RWPE2 (cell line): ENCODE measurements at places on chromosomes 16 and 17.

DNA sequence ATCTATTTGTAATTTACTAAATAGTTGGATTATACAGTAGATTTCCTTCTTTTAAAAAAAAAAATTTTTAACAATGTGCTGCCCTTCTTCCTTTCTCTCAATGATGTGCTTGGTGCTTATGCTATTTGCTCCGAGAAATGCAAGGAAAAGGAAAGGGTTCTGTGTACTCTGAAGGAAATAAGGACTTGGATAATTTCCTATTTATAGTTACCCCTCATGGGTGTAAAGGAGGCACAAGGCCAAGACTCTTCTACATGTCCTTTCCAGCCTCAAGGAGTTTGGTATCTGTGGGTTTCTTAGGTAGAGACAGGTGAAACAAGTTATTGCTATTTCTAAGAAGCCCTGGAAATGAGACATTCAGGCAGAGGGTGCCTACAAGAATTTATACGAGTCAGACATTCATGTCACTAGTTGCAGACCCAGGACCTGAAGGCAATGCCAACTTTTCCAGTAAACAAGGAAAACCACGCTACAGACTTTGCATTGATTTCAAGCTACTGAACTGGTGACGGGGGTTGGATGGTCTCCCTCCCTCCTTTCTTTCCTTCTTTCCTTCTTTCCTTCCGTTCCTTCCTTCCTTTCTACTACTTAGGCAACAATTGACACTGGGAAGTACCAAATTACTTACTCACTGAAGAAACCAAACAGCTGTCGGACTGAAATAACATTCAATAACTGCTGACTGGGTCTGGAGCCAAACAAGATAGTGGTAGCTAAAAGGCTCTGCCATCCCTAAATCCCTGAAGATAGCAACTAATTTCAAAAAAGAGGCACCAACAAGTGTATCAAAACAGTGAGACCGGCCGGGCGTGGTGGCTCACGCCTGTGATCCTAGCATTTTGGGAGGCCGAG lies 33.8 kb upstream of the GHDC start:
- no peak for DNase-seq

GRCh38 chr16:85576944-85577343 lies 36.2 kb upstream of the GSE1 start:
- DNase-seq = no peak

GRCh38 chr16:12826559-12826958 lies 22.9 kb upstream of the CPPED1 start:
- no peak for DNase-seq

DNA sequence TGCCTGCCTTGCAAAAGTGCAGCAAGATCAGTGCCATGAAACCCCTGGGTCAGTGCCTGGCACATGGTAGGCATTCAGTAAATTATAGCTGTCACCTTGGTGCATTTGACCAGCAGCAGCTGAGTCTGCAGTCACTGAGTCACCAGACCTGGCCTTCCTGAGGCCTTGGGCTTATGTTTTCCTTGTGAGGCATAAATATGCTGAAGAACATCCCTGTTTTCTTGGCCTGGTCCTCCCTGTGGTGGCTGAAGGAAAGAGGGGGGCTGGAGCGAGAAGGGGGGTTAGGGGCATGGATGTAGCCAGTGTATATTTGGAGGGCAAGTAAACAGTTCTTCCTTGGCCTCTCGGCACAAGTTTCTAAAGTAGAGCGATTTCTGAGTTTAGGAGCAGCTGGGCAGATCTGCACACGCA lies 26.5 kb downstream of the EPN2 start:
- DNase-seq = no peak

GRCh38 chr17:68576137-68576536 lies 25.0 kb downstream of the FAM20A start:
- no peak for DNase-seq

GRCh38 chr16:74431516-74431915 lies 10.2 kb upstream of the CLEC18B start:
- DNase-seq = no peak

- no peak for DNase-seq
These were observed 111.7 kb upstream of the CDH5 start for GRCh38 chr16:66254751-66255150.

- DNase-seq = no peak
These were observed 132.3 kb upstream of the FAM20A start for GRCh38 chr17:68733241-68734176.

GRCh38 chr16:70470927-70471341 lies 16.5 kb downstream of the FCSK start:
- DNase-seq = no peak

DNA sequence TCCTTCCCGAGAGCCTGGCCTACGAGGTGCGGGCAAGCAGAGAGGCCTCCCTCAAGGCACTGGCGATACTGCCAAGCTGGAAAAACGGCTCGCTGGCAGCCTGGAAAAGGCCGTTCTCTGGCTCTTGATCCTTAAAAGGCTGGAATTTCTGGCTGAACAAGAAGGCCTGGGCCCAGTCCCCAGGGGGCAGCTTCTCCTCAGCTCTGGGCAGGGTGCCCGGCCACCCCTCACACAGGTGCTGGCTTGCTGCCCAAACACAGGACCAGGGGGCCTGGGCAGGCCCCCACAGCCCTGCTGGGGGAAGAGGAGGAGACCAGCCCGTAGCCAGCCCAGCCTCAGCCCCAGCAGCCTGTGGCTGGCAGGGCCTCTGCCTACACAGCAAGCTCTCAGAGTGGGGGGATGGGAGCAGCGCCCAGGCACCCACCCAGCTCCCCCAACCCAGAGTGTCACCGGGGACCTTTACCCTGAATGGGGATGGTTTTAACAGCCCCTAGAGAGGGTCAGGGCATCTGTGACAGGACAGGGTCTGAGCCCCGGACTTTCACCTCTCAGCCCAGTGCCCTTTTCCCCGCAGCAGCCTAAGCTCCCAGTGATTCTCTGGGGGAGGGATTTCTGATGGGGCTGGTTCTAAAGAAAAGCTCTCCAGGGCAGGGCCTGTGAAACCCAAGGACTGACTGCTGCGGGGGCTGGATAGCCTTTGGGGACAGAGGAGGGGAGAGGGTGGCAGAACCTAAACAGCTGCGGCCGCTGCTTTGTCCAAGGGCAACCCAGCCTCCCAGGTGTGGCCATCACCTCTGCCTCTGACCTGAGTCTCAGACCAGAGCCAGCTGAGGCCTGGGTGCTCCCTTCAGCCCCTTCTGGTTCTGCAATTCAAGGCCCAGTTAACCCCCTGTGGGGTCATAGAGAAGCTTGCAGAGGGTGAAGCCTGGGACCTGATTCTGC lies 38.6 kb upstream of the TOB1 start:
- no peak for DNase-seq

DNA sequence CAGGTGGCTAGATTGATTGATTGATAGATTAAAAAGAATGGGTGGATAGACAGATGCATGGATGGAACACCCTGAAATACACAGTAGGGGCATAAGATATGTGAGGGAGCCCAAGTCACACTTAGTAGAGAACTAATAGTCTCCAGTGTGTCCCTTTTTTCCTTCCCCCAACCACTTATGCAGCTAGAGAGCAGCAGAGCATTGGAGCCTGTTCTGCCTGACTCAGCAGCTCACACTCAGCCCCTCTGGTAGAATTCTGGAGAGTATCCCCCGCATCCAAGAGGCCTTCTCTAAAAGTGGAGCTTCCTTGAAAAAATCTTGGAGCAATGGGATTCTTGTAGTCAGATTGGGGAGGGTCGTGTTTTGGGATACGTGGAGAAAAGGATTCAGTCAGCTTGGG lies 20.5 kb upstream of the GPR139 start:
- no peak for DNase-seq

GRCh38 chr17:72477491-72477890 lies 356.7 kb downstream of the SOX9 start:
- no peak for DNase-seq

- DNase-seq = no peak
These were observed 10.9 kb upstream of the ARHGAP23 start for GRCh38 chr17:38417210-38417951.

DNA sequence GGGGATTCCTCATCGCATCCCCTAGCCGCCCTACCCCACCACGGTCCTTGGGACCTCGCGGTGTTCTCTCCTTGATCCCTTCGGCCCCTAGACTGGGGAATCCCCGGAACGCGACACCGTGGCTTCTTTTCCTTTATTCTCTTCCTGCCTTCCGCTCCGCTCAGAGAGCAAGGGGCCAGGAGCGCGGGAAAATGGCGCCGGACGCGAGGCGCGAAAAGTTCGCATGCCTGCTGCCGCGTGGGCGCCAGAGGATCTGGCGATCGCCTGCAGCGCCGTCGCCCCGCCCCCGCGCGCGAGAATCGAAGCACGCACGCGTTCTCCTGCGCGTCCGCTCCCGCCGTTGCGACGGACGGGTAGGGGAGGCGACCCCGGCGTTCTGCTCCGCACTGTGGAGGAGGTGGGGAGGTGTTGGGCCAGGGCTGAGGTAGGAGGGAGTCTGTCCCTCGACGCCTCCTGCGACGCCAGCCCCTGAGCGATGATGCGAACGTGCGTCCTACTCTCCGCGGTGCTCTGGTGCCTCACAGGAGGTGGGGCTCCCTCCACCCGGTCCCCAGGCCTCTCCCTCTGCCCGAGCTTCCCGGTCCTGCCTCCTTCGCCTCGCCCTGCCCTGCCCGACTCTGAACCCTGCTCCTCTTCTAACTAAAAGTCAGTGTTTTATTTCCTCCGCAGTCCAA lies at the start of gene ZPBP2:
Gene ZPBP2 (plus strand): TSS at position 323 of the 674 bp plus-strand sequence. CDS start 153 bp downstream, at position 476.
- DNase-seq = no peak

DNA sequence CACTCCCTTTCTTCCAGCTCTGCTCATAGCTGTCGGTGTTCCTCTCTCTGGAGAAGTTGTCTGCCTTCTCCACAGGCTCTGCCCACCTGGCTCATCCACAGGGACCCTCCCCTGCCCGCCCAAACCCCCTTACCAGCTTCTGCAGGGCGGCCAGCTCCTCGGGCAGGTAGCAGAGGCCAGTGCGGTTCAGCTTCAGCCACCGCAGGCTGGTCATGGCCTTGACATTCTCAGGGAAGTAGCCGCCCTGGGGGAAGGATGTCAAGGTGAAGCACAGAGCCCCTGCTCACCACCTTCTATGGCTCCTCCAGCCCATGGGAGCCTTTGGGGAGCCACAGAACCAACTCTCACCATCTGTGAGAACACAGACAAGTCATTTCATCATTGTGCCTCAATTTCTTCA lies 1.8 kb downstream of the FLII start:
- DNase-seq = no peak

DNA sequence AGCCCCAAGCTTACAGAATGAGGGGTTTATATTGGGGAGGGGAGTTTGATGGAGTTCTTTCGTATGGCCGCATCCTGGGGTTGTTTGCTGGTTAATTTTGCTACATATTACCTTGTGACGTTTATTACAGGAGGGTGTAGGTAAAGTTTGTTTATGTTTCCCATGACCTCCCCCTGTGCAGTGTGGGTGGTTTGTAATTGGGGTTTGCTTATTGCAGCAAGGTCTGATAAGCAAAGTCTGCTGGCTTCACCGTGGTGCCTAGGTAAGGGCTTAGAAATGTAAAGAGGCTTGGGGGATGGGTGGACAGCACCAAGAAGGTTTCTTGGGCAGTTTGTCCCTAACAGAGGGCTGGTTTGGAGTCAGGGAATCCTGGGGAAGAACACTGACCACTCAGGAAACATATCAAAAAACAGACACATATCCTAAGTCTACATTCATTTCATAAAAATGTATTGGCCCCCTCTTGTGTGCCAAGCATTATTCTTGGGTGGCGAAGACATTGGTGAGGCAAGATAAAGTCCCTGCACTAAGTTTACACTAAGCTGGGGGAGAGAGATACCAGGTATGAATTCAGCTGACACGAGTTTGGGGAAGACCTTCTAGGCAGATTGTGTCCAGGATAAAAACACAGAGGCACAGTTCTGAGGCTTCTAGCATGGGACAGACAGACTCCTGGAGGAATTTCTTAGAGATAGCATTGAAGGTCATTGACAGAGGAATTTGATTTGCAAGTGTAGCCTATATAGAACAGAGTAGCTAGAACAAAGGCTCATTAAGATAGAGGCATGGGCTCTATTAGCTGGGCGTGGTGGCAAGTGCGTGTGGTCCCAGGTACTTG lies 9.5 kb downstream of the ZNF764 start:
- DNase-seq = no peak

DNA sequence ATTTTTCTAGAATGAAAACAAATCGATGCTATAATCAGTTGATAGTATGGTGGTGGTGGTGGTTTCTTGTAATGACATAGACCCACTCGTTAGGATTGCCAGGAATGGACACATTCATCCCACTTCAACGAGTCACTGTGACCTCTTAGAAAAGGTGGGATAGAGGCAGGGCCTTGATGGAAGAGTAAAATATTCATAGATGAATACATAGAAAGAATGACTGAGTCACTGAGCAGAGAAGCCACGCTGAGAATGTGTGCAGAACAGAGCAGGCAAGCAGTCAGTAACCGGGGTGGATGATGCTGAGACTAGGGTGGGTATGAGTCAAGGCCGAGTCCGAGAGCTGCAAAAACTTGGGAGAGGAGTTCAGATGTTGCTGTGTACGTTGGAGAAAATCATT lies 129.9 kb downstream of the PITPNC1 start:
- DNase-seq = no peak

GRCh38 chr17:37779554-37779953 lies 34.7 kb upstream of the HNF1B start:
- no peak for DNase-seq

DNA sequence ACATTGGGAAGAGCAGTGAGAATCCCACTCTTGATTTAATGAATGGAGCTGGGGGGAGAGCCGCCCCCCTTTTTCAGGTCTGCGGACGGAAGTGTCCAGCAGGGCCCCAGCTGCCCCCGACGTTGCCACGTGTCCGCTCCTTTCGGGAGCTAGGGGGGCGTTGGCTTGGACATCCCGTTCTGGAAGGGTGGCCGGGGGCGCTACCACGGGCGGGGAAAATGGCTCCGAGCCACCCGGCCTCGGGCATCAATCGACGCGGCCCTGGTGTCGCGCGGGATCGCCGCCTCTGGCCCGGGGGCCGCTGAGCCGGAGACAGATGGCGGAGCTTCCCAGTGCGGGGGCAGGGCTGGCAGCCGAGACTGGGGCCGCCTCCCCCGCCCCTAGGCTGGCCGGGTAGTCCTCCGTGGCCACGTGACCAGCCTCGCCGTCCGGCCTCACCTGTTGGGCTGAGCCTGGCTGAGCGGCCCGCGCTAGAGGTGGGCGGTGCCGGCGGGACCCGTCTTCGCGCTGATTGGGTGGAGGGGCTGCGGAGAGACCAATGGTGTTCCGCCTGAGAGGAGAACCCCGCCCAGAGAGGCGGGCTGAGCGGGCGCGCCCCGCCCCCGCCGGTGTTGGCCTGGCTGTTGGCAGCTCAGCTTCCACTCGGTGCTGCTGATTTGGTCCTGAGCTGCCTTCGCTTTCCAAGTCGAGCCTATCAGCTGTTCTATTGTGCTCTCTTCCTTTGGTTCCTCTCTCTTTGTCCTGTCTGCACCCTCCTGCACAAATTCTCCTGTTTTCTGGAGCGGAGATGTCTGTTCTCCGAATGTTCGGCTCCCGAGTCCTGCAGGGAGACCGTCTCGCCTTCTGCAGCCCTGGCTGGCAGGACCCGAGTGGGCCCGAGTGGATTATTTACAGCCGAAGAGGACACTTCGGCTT lies 8.3 kb downstream of the HS3ST3B1 start:
- peak; percentile 96 for DNase-seq

GRCh38 chr16:4048481-4048880 lies 67.8 kb downstream of the ADCY9 start:
- DNase-seq = no peak

DNA sequence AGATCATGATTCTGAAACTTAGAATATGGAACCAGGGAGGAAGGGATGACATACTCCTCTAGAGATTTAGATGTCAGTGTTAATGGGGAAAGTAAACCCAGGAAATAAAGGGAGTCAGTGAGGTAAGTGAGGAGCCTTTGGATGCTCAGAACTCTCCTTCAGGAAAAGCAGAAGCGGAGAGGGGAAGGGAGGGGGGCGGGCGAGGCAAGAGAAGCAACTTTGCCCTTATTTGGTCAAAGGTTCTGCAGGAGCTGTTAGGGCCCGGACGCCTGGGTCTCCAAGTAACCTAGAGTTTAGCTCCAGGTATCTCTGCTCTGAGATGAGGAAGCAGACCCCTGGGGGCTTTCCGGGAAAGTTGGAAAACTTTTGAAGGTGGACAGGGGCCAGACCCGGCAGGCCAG lies 1.3 kb downstream of the PFN1 start:
- DNase-seq = no peak
